ENCODE measurements at places on chromosomes 3 and 15. TPM values are rescaled to one million over a fixed set of nuclear protein-coding genes. Genes with fewer than 3 reads are reported as not detected.

GRCh38 chr3:51673802-51674654 lies 3.0 kb downstream of the TEX264 start:
- H3K27me3 ChIP-seq: no peaks in the 10 kb centered on the region
- peaks cover 28% of the 10 kb centered on the region for H3K36me3 ChIP-seq
- DNase-seq: no peak
- no peak overlapping the region for H3K4me3 ChIP-seq
- H3K4me1 ChIP-seq: peaks cover 31% of the 10 kb centered on the region
- H3K27ac ChIP-seq: no peak overlapping the region

DNA sequence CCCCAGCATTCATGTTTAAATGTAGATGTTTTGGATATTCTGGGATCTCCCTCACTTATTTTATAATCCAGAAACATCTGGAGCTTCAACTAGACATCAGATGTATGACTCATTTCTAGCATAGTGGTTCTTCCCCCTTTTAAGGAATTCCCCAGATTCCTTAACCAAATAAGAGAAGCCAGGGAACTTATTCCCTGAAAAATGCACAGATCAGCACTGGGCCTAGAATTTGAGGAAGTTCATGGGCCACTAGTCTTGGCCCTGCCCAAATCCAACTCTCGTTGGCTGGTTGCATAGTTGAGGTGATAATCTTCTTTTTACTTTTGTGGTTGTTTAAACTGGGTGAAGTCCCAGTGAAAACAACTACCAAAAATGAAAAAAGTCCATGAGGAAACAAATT lies 20.4 kb downstream of the RARRES1 start:
- H3K27ac ChIP-seq: no peak overlapping the region
- H3K4me3 ChIP-seq: no peak overlapping the region
- no peak for DNase-seq
- no peaks in the 10 kb centered on the region for H3K4me1 ChIP-seq
- no peaks in the 10 kb centered on the region for H3K36me3 ChIP-seq
- no peaks in the 10 kb centered on the region for H3K27me3 ChIP-seq

The NSUN3 gene
- 18.4 TPM for total RNA-seq

DNA sequence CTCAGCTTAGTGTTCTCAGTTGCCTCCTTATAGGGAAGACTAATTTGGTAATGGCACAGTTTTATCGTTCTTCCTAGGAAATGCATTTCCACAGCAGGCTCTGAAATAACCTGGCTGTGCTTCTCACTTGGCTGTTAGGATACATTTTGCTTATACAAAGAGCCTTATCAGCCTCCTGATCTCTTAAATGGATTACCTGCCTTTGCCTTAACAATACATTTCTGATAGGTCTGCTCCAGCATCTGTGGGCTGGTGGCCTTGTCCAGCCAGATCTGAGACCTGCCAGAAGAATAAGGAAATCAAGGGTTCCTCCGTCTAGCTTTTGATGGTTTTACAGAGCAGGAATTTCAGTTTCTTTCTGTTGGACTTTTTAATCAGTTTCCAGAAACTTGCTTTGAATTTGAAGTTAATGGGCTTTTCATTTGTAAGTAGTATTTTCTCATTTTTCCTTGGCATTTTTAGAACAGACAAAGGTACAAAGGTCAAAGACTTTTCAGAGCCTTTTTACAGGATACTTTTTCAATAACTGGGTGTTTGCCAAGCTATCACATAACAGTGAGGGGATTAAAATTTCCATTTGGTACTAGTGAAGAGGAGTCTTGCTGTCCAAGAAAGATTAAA lies 116.3 kb downstream of the AKAP13 start:
- no peaks in the 10 kb centered on the region for H3K27me3 ChIP-seq
- no peaks in the 10 kb centered on the region for H3K36me3 ChIP-seq
- peaks cover 19% of the 10 kb centered on the region for H3K4me1 ChIP-seq
- no peak overlapping the region for H3K4me3 ChIP-seq
- H3K27ac ChIP-seq: no peak overlapping the region

- H3K4me1 ChIP-seq: no peaks in the 10 kb centered on the region
- no peak overlapping the region for H3K4me3 ChIP-seq
- H3K27ac ChIP-seq: no peak overlapping the region
- no peaks in the 10 kb centered on the region for H3K36me3 ChIP-seq
- H3K27me3 ChIP-seq: no peaks in the 10 kb centered on the region
- no peak for DNase-seq
These were observed 1271.3 kb downstream of the ROBO1 start for GRCh38 chr3:78496501-78496900.

The GMPS gene
- 40.7 TPM for total RNA-seq

DNA sequence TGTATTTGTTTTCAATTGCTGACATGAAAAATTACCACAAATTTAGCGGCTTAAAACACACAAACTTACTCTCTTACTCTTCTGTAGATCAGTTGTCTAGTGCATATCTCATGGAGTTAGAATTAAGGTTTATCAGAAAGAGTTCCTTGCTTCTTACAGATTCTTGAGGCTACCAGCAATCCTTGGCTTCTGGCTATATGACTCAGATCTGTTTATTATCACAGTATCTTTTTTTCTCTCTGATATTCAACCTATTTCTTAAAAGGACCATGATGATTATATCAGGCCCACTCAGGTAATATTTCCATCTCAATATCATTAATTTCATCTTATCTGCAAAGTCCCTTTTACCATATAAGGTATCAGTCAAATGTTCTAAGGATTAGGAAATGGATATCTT lies 263.5 kb upstream of the BCHE start:
- no peaks in the 10 kb centered on the region for H3K4me1 ChIP-seq
- no peaks in the 10 kb centered on the region for H3K27me3 ChIP-seq
- H3K36me3 ChIP-seq: no peaks in the 10 kb centered on the region
- no peak overlapping the region for H3K27ac ChIP-seq
- DNase-seq: no peak

The TTC21A gene
- total RNA-seq: 5.4 TPM
